Sigmoid colon (tissue), 7 donors: ENCODE measurements at places on chromosomes 7 and 10. TPM values are rescaled to one million over a fixed set of nuclear protein-coding genes. Genes with fewer than 3 reads are reported as not detected.
A peak's percentile ranks its signal among the peaks of the same experiment; 100 is the strongest.

ZNF485 gene
- 0.46 TPM for polyA plus RNA-seq

COL26A1 gene
- not detected for polyA plus RNA-seq

RINT1 gene
- polyA plus RNA-seq, result 10.8 TPM

GAD2 gene
- polyA plus RNA-seq, result not detected

EPHB4 gene
- polyA plus RNA-seq, result 29.1 TPM

DNA sequence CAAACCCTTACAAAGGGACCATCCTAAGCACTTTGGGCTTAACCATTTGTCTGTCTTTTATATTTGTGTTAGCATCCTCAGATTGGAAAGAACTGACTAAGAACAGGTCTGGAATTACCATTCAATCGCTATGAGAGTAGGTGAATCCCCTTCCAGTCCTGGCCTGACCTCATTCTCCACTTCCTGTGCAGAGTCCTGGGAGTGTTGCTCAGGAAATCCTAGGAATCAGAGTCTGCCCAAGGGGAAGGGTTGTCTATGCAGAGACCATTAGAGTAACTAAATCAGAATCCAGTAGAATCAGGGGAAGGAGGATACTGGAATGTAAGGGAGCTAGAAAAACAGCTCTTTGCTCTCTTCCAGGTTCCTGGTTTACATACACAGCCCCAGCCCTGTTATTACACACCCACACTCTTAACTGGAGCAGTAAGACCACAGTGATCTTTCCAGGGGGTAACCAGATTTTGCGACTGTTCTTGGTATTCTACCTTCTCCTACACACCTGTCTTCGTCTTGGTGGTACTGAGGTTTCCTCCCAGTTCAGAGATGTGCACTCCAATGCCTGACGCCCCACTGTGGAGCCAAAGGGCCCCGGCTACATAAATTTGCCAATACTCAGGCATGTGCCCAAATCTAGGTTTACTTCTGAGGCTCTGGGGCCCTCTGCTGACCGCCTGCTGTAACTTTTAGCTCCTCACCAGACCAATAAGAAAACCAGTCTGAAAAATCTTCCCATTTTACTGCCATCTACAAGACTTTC lies 103.7 kb downstream of the RNF216 start:
- DNase-seq, result peak; percentile 88

GRCh38 chr7:5780801-5781496 lies 514 bp downstream of the RNF216 start:
- peak; percentile 76 for DNase-seq

DNA sequence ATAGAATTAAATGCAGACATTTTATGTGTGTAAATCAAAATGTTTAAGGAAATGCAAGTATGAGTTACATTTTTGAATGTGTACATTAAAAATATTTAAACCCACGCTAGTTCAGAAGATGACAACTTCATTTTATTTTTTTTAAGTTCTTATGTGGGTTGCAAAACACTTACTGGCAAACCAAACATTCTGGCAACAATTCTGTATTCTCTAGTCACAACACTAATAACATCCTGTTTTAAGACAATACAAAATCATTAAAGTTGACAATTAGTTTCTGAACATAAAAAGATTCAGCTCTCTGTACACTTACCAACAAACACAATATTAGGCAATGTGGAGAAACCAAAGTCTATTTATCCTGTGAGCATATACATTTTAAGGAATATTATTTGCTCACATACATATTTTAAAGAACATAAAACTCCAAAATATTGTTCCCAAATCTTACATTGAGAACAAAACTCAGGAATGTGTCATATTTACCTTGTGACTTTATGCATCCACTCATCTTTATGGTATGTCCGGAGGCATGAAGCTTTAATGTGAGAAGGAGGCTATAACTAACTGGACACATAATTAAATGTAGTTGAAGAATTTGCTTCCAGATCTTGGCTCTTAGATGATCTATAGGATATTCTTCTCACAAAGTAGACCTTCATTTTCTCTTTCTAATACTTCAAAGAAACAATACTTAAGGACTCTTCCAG lies 134.7 kb downstream of the DGKB start:
- DNase-seq, result no peak

GRCh38 chr7:43648473-43649406 lies 65.8 kb downstream of the STK17A start:
- DNase-seq, result no peak

DNA sequence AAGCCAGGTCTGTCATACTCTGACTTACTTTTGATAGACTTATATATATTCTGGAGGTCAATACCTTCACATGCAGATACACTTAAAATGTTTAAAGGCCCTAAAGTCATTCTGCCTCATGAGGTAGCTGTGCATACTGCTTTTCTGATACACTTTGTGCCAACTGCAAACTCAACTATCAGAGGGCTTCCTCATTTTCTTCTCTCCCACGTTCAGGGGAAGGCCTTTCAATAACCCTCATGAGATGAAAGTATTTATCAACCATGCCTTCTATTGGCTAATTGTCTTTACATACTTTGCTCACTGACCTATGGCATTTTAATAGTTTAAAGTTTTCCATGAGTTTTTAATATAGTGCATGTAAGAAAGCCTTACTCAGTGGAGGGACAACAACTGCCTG lies 112.7 kb upstream of the AMPH start:
- no peak for DNase-seq

DNA sequence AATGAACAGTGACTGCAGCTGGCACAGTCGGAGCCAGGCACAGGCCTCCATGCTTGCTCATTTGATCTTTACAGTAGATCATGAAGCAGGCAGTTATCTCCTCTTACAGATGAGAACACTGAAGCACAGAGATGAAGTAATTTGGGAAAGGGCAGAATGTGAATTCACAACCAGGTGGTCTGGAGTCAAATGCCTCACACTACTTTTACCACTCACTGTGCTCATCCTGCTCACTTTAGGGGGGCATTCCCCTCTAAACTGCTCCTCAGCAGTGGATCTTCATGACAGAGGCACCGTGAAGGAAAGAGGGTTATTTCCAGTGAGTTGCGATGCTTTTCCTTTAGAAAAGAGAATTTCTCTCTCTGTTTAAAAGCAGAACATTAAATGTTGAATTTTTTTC lies 15.1 kb downstream of the SNX10 start:
- no peak for DNase-seq

GRCh38 chr7:70700941-70701425 lies 431.0 kb upstream of the GALNT17 start:
- DNase-seq, result no peak

- DNase-seq, result no peak
Measured at GRCh38 chr10:36494371-36494770, 631.0 kb upstream of the ANKRD30A start.

GRCh38 chr7:100822236-100823139 lies 4.8 kb downstream of the EPHB4 start:
- DNase-seq, result no peak

GRCh38 chr7:117719377-117719776 lies 153.9 kb downstream of the CTTNBP2 start:
- no peak for DNase-seq

DNA sequence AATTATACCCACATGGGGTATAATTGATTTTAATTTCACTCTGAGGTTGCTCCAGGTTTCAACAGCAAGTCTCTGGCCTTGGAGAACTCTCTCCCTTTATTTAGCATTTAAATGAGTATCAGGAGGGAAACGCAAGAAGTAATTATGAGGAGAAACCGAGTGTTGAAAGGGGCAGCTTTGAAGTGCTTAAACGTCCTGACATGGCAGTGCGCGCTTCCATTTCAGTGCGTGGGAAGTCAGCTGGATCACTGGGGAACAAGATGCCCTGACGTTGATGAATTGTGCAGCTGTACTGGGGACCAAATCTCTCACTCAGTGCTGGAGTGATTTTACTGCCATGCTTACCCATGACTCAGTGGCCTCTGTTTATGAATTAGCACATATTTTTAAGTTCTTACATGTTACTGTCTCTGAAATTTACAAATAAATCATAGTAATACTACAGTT lies 106.0 kb upstream of the PRR15 start:
- no peak for DNase-seq

DNA sequence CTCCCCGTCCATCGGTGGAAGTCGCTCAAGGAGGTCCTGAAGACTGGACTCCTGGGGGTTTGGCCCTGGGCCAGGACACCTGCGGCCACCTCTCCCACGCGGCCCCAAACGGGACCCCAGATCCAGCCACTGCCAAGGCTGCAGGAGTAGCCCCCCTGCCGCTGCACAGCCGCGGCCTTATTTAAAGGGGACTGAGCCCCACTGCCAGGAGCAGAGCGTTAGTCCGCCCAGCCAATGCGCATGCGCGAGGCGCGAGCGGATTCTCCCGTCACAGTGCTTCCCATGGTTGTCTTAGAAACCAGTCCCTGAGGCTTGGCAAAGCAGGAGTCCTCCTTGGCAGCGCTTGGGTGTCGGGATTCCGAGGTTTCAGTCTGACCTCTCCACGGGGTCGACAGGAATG lies 320.0 kb downstream of the ZNF716 start:
- no peak for DNase-seq

DNA sequence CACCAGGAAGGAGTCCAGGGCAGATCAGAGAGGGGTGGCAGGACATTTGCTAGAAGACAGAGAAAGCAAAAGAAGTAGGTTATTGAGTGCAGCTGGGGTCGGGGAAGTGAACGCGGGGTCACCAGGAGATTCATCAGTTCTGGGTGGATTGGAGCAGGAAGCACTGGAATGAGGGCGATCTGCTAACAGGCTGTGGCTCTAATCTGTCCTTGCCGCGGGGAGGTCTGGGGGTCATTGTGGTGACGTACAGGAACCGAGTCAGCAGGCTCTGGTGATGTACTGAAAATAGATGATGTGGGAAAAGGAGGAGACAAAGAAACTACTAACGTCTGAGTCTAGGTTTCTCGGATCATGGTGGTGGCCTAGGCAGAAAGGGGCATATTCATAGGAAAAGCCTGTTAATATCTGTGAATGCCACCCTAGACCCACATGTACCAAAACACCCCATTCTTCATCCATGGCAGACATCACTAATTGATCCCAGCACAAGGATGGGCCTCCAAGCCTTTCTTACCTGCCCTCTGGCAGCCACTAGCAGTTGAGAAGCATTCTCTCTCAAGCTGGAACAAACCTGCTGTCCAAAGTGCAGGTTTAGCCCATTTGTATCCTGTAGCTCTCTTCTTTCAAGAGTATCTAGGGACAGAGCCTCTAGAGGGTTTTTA lies 134.5 kb downstream of the C10orf105 start:
- no peak for DNase-seq

GRCh38 chr7:153413540-153414287 lies 638.5 kb upstream of the DPP6 start:
- DNase-seq, result no peak

- no peak for DNase-seq
Measured at GRCh38 chr7:105136221-105136620, 122.2 kb downstream of the KMT2E start.
